ENCODE measurements at places on chromosomes 3 and 15.
A peak's percentile ranks its signal among the peaks of the same experiment; 100 is the strongest.

- DNase-seq = no peak
These were observed 295.1 kb downstream of the THSD4 start for GRCh38 chr15:71410347-71410746.

DNA sequence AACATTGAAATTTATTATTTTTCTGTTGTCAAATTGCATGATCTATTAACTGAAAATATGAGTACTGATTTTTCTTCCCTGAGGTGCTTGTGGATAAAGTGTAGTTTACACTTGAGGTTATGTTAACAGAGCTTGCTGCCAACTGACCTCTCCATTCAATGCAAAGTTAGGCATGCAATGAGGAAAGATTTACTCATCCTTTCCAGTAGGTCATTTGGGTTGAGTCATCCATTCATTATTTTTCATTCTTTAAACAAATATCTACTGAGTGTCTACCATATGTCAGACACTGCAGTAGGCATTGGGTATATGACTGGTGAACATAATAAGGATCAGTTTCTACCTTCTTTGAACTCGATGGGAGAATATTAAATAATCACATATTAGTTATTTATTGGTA, 604.1 kb downstream of the EDEM1 start:
- no peak for DNase-seq

- DNase-seq = no peak
These were observed 290.4 kb upstream of the TBL1XR1 start for GRCh38 chr3:177487635-177488186.

DNA sequence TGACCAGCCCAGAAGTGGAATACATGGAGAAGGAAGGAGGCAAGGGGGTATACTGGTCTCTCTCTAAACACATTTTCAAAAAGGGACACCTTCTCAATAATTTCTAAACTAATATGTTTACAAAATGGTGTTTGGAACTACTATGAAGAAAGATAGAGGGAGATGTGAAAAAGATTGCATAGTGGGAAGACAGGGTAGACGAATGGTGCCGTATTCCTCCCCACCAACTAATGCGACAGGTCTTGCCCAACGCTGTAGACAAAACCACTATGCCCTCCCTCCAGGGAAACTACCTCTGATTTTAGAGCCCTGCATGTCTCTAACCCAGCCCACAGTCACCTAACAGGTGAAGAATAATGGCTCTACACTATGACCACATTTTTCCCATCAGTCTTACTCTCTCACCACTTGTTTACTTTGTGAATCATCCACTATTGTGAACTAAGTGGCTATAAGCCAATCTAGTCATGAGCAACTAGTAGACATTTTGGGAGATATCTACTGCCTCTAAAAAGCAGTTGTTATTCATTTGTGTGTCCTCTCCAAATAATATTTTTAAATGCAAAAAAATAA, 108.2 kb upstream of the UBE2E2 start:
- DNase-seq = no peak

DNA sequence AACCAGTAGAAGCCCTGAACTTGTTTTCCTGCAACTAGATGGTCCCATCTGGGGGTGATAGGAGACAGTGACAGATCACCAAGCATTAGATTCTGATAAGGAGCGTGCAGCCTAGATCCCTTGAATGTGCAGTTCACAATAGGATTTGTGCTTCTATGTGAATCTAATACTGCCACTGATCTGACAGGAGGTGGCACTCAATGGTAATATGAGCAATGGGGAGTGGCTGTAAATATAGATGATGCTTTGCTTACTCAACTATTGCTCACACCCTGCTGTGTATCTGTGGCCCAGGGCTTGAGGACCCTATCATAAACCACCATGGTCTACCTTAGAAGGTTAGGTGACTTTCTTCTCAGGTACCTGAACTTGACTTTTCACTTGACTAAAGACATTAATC, 417.1 kb upstream of the ARHGEF26 start:
- no peak for DNase-seq

DNA sequence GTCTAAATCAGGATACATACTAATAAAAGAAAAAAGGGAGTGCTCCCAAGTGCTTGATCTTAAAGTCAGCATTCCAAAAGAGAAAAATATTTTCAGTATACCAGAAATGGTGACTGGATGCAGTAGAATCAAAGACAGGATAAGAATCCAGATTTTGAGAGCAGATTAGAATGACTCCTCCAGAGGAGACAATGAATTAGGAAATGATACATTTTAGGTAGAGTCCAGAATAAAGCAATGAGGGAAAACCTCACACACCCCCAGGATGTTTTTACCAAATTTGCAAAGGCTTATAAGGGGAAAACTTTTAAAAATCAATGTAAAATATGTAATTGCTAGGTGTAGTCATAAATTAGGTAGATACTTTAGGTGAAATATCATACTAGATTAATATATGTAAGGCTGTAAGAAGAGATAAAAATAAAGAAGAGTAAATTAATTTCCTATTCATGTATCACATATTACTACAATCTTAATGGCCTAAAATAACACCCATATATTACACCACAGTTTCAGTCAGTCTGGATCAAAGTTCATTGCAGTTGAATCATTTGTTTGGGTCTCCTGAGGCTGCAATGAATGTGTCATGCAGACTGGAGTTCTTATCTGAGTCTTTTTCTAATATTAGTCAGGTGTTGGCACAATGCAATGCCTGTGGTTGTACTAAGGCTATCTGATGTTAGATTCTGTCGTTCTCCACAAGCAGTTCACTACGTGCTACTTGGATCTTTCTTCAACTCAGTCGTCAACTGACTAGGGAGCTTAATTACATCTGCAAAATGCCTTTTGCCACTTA, 547.8 kb upstream of the EPHA6 start:
- DNase-seq = no peak

GRCh38 chr3:89145995-89146394, 38.6 kb downstream of the EPHA3 start:
- no peak for DNase-seq

GRCh38 chr15:100986158-100986896, 67.2 kb downstream of the LRRK1 start:
- DNase-seq = no peak

- no peak for DNase-seq
These were observed 456.6 kb downstream of the MAGI1 start for GRCh38 chr3:65582012-65582717.

DNA sequence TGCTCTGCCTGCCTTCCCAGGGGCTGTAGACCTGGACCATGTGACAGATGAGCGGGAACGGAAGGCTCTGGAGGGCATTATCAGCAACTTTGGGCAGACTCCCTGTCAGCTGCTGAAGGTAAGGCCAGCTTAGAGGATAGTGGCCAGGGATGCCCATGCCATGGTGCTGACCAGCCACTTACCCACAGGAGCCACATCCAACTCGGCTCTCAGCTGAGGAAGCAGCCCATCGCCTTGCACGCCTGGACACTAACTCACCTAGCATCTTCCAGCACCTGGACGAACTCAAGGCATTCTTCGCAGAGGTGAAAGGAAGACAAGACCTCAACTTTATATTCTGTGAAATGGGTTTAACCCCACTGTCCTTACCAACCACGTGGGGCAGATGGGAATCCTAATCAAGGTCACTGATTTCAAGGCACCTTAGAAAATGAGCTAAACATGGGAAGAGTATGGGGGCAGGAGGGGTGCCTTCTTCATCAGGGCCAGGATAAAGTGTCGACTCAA, 26.7 kb downstream of the NBEAL2 start:
- DNase-seq = no peak

DNA sequence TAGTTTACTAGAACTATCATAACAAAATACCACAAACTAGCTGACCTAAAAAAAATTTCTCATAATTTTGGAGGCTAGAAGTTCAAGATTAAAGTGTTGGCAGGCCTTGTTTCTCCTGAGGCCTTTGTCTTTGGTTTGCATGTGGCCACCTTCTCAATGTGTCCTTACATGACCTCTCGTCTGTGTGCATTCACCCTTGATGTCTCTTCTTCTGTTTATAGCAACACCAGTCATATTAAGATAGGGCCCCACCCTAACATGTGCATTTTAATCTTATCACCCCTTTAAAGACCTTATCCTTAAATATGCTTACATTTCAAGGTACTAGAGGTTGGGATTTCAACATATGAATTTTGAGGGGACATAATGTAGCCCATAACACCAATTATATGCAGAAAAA, 177.0 kb downstream of the ZBBX start:
- no peak for DNase-seq

GRCh38 chr15:80902298-80902801, 87.3 kb downstream of the MESD start:
- no peak for DNase-seq

- no peak for DNase-seq
These were observed 62.0 kb downstream of the CADM2 start for GRCh38 chr3:85020828-85021227.

DNA sequence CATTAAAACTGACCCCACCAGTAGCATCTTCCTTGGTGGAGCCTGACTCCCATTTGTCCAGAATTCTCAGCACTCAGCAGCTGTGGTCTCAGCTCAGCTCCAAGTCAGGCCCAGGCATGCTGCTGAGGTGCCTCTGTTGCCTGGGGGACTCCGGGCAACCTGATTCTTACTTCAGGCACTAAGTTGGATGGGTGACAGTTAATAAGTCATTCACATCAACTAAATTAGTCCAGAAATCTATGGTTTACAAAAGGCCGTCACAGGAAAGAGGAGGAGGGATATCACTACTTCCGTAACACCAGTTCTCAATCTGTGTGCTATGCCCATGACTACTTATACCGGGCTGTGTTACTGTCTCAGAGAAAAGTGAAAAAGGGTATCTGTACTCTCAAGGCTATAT, 310.2 kb downstream of the SATB1 start:
- DNase-seq = no peak

DNA sequence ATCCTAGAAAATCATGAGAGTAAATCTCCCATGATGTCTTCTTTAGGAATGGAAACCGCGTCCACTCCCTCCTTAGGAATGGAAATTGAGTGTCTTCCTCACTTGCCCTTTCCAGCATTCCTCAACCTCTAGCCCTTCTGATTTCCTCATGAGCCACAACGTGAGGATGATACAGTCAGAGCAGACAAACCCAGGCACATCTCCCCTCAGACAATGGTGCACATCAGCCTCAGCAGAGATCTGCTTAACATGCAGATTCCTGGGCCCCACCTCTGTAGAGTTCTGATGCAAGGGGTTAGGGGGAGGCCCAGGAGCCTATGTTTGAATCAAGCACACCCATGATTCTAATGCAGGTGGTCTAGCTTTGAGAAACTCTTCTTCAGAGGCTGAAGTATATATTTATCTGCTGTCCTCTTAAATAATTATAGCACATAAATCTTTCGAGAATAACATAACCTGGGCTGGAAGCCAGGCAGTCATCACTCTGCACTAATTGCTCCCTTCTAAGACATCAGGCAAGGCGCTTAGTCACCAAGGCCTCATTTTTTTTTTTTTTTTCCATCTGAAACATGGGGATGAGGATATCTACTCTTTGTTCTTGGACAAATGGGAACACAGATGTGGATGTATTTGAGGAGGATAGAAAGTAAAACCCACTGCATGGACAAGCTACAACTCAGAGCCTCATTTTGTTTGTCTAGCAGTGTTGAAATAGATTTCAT, 81.7 kb downstream of the PRICKLE2 start:
- no peak for DNase-seq

- no peak for DNase-seq
These were observed 8.2 kb downstream of the PCSK6 start for GRCh38 chr15:101481381-101481705.

DNA sequence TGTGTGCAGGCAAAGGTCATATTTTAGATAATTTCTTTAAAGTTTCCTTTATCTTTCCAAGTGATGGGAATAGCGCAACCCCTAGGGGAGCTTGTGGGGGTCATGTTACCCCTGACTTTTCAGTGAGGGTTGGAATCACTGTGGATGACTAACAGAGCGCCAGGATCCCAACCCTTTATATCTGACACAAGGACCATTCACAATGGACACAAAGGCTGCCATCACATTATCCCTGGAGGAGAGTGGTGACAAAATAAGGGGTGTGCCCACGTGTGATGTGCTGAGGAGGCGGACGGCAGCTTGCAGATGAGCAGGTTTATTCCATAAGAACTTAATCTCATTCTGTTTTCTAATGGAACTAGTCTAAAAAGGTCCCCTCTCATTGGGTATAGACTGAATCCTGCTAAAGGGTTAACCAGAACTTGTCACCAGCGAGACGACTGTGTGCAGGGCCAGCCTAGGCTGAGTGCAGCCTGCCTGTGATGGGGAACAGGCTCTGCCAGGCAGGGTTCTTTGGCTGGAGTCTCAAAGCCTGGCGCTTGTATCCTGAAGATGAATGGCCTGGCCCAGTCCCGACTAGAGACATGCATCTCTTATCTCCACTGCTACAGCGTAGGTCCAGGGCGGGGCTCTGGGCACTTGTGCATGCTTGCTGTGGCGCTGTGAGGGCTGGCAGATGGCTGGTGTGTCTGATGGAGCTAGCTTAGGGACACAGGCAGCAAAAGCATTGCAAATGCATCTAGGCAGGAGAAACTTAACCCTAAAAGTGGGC, 50.2 kb downstream of the CHDH start:
- DNase-seq = peak; percentile 63

DNA sequence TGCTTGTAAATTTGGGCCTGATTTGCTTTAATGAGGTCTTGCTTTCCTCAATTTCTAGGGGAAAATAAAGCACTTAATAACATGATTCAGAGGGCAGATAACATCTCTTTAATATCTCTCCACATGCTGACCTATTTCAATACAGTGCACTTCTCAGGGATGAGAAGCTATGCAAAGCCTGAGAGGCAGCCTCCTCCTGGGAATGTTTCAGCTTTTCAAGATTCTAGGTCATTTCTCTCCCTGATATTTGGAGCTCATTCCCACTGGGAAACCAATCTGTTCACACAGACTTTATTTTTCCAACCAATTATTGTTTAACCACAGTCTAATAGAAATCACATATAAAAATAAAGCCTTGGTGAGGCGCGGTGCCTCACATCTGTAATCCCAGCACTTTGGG, 67.0 kb upstream of the LSAMP start:
- no peak for DNase-seq

DNA sequence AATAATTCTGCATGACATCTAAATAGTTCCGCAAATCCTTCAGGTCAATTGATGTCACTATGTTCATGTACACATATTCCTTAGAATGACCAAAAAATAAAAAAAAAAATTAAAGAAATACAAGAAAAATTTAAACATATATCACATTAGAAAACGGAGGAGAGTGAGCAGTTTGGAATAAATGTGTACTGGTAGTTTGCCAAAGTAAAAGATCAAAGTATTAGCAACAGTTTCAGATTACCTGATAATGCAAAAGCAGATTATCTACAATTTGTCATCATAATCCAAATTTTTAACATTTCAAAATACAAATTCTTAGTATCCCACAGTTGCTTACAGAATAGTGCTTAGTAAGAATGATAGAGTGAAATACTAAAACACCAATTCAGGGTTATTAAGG, 1.9 kb downstream of the DLG1 start:
- DNase-seq = no peak

GRCh38 chr3:72582211-72582878, 265.9 kb downstream of the SHQ1 start:
- DNase-seq = no peak

DNA sequence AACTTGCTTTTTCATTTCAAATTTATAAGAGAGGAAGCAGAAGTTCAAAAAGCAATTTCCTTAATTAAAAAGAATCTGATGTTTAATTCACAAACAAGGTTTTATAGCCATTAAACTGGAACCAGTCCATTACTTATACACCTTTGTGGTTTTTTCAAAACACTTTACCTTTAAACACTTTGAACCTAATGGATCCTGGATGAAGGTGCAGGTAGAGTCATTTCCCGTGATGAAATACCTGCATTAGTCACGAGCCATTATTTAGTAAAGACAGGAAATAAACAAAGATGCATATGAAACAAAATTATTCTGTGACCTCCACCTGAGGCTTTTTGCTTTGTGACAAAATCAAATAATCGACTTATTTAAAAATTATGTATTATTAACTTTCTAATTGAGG, 341.7 kb upstream of the UBE2E2 start:
- no peak for DNase-seq
